ENCODE measurements at places on chromosomes 4 and X.

DNA sequence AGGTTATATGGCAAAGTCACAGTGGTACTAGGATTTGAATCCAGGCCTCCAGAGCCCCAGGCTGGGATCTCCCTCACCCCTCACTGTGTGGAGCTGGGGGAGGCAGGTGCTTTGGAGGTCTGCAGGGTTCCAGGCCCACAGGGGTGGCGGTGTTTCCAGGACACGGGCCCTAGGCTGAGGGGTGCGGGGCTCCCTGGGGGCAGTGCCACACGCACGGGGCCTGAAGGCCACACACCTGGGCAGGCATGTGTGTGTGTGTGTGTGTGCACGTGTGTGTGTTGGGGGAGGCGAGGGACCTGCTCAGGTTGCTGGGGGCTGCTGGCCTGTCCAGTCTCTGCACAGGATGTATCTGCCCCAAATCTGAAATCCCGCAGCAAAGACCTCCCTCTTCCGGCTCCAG, 18.8 kb downstream of the SH3TC1 start:
- DNase-seq = no peak

DNA sequence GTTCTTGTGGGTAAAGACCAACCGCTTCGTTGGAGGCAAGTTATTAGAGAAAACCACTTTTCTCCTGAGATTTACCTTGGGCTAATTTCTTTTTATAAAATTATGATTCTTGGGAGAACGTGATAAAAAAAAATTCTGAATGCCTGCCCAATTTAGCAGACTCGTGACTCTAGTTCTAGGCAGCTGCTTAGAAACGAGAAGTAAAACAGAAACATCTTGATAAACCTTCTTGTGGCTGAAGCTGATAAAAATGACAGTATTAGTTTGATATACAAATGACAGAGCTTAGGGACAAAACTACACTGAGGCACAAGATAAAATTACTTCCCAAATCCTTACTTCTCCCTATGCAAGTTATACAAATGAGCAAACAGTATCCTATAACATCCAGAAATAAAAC, 458.9 kb upstream of the TEX13C start:
- DNase-seq = no peak

DNA sequence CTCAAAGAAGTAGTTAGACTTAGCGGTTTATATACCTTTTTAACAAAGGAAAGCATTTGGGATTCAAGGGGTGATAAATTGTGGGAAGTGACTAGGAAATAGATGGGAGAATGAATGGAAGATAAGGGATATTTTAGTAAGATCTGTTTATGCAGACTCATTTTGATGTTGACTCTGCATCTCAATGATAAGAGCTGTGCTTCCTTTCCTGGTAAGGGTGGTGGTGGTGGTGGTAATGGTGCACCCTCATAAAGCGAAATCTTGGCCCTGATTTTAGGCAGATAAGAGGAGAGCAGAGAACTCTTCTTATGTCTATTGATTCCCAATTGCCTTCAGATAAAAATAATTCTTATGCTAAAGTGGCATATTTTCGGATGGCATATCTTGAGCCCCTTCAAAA, 197.1 kb downstream of the SPRY1 start:
- DNase-seq = no peak

- no peak for DNase-seq
Measured at GRCh38 chrX:65532016-65532415, 2.6 kb downstream of the LAS1L start.

DNA sequence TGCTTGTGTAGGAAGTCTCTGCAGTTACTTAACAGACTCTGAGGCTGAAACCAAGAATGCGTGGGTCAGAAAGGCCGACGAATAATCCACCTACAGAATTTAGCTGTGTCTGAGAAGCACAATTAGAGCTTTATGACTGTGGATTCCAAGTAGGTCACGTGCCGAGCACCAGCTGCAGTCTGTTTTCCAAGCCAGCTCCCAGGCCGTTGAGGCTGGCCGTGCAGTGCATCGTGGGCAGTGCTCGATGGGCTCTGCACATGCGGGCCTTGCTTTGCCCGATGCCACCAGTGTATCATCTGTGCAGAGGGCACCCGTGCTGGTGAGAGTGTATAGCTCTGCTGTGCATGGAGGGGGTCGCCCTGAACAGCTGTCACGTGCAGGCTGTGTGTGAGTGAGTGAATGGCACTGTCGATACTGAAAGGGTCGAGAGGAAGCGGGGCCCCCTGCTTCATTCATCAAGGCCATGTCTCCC, 67.5 kb upstream of the CLDN34 start:
- peak; percentile 15 for DNase-seq

DNA sequence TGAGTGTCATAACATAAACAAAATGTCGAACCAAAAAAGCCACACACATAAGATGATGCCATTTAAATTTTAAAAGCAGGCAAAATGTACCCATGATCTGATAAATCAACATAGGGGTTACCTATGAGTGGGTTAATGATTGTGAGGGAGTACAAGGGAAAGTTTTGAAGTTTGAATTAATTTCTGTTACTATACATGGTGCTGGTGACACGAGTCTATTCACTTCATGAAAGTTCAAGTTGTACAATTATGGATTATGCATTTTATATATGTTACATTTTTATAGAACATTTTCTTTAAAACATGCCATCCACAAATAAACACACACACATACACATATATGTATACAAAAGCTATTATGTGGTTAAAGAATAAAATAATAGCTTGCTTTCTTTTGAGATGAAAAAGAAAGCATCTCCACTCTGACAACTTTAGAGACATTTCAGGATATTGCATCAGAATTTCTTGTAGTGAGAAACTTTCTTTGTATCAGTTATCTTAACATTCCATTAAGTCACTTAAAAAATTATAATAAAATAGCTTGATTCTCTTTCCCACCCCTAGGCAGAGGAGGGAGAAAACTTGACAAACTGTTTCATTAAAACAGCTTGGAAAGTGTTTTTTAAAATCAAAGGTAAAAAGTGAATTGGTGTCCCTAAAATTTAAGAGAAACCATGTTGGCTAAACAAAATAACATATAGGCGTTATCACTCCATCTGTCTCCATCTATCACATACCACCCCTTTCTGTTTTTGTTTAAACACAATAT, 891.8 kb upstream of the NDST4 start:
- peak; percentile 65 for DNase-seq

- DNase-seq = no peak
Measured at GRCh38 chr4:26073886-26074560, 160.0 kb downstream of the SMIM20 start.

DNA sequence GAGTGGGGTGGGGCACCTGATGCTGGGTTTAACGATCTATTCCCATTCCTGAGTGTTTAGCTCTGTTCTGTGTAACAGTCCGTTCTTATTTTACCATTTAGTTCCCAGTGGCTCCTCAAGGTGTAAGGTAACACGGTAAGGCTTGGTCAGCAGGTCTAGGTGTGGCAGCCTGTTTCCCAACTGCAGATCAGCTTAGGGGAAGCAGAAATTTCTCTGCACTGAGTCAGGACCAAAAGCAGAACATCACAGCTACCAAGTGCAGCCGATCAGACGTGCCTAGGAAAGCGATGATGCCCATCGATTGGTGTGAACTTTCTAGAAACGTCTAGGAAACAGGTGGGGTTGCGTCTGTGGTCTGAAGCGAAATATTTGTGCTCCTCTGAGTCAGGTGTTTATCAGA, 240.1 kb downstream of the STIM2 start:
- no peak for DNase-seq

DNA sequence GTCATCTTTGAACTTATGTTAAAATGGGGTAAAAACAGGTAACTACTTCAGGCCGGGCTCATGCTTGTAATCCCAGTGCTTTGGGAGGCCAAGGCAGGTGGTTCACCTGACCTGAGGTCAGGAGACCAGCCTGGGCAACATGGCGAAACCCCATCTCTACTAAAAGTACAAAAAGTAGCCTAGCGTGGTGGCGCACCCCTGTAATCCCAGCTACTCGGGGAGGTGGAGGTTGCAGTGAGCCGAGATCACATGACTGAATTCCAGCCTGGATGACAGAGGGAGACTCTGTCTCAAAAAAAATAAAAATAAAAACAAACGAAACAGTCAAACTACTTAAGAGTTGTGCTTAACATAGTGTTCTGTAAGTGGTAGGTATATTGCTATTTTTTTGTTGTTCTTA, 2.5 kb downstream of the DDX3X start:
- no peak for DNase-seq

DNA sequence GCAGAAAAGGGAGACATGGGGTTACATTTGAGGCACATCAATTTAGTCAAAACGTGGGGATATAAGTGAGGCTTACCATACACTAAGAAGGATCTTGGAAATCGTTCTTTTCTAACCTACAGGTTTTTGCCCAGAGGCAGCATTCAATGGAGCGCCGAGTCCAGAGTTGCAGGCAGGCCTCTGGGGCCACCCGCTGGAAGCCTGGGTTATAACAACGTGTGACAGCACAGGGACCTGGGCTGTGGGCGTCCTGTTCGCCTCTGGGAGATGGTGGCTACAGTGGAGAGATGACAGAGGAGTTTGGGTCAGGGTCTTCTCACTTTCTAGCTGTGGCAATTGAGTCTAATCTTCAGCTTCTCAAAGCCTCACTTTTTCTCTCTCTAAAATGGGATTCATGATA, 53.9 kb downstream of the ENPP6 start:
- DNase-seq = peak; percentile 22

- DNase-seq = peak; percentile 49
Measured at GRCh38 chr4:183960046-183960420, 54.9 kb downstream of the STOX2 start.

- no peak for DNase-seq
Measured at GRCh38 chrX:39563178-39563577, 534.6 kb downstream of the BCOR start.

GRCh38 chr4:136012220-136012619, 1520.1 kb downstream of the PCDH18 start:
- DNase-seq = no peak

DNA sequence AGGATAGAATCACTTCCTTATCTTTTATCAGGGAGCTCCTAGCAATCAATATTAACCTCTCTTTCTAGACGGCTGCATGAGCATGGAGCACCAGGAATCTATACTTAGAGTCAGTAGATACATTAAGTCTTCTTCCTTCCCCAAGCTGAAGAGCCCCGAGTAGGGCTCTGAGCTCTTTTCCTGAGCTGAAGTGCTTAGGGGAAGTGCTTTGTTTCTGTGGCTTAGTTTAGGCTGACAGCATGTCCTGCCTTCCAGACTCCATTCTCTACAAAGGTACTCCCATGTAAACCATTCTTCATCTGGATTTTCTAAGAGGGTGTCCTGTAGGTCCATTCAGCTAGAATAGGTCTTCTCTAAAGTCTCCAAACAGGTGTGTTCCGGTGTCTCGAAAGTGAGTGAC, 127.5 kb upstream of the AFF2 start:
- DNase-seq = no peak

DNA sequence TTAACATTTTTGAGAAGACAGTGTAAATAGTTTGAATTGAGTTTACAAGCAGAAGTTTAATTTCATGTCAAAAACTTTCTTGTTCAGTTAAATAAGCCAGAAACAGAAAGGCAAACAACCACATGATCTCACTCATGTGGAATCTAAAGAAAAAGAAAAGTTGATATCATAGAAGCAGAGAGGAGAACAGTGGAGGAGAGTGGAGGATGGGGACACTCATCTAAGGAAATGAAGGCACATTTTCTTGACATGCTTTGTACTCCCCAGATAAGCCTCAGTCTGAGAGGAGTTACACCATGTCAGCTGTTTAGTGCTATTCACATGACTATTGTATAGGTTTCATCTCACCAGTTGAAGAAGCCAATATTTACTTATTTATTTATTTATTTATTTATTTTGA, 13.5 kb downstream of the SNCA start:
- DNase-seq = peak; percentile 18

DNA sequence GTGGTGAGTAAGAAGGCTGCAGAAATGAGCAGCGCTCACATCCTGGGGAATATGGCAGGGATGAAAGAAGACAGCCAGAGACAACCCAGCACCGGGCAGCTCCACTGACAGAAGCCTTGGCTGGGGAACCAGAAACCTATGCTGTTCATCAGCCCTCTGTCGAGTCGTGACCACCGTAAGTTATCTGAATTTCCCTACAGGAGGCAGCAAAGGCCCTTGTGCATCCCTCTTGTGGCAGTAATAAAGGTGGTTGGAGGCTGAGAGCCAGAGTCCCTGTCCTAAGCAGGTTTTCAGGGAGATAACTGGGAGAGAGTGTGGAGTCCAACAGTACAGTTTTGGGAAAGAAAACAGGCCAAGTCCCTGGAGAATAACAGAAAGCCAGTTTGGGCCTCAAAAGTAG, 194.0 kb upstream of the BOD1L1 start:
- DNase-seq = no peak

DNA sequence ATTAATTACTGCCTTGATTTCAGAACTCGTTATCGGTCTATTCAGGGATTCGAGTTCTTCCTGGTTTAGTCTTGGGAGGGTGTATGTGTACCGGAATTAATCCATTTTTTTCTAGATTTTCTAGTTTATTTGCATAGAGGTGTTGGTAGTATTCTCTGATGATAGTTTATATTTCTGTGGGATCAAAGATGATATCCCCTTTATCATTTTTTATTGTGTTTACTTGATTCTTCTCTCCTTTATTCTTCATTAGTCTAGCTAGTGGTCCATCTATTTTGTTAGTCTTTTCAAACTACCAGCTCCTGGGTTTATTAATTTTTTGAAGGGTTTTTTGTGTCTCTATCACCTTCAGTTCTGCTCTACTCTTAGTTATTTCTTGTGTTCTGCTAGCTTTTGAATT, 32.1 kb downstream of the CDX4 start:
- DNase-seq = peak; percentile 0

- peak; percentile 9 for DNase-seq
Measured at GRCh38 chr4:119858176-119858575, 208.5 kb downstream of the MAD2L1 start.

DNA sequence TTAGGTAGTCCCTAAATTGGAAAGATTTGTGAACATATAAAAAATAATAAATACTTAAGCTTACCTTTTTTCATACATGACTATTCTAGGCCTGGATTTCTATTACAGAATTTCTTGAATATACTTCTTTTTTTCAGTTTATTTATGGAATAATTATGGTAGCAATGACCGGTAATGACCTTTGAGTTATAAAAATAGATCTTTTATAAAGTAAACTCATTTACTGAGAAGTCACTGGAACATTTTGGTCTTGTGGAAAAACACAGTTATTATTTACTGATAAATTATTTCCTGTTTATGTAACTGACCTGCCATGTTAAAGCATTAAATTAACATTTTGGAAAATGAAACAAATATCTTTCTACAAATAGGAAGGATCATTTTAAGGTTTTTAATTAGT, 80.4 kb upstream of the RASGEF1B start:
- DNase-seq = no peak
